ENCODE measurements at places on chromosomes 12 and 14. TPM values are rescaled to one million over a fixed set of nuclear protein-coding genes. Genes with fewer than 3 reads are reported as not detected.

Gene LRTM2
- total RNA-seq = not detected

Gene TMTC2
- 6.2 TPM for total RNA-seq

Gene TBX5
- not detected for total RNA-seq

Gene AP1G2
- total RNA-seq = 36.8 TPM

Gene DEGS2
- not detected for total RNA-seq

Gene MGAT4C
- 0.47 TPM for total RNA-seq

Gene NFE2
- total RNA-seq = not detected

Gene LTBP2
- total RNA-seq = 251 TPM

Gene GSG1
- not detected for total RNA-seq

Gene RPL6
- total RNA-seq = 1,135 TPM

Gene SLC5A8
- not detected for total RNA-seq

Gene ATG2B
- total RNA-seq = 14.0 TPM

Gene TMEM52B
- not detected for total RNA-seq

Gene DNAH10
- not detected for total RNA-seq
